Left ventricle myocardium superior (tissue), 1 donor: ENCODE measurements at places on chromosomes 2 and 18.

GRCh38 chr18:12855916-12856315 is 28.1 kb downstream of the PTPN2 start:
- DNase-seq: no peak

- peak; percentile 57 for DNase-seq
Measured at GRCh38 chr2:227472265-227473121, 537 bp downstream of the AGFG1 start.

DNA sequence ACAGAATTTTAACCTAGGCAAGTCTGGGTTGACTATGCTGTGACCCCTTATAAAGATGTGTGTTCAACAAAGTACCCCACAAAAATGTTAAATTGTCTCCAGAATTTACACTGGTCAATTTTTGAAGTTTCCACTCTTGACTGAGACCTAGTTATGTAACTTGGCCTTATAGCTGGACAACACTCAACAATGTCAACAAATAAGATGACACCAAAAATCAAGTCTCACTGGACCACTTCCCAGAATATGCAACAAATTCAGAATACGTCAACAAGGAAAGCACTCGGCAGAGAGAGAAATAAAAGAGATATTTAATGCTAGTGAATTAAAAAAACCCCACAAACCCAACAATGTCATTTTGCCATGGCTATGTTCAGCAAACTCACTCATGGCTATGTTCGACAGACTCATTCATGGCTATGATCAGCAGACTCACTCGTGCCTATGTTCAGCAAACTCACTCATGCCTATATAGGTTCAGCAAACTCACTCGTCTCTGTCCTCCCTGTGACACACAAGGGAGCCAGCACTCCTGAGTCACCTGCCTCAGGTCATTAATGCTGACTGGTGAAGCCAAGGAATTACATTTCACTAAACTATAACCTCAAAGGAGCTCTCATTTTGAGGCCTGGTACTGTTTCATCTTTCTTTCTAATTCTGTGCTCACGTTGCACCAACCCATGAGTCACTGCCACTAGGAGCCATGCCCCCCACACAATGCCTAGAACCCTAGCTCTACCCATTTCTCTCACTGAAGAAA is 72.7 kb downstream of the PTPN2 start:
- DNase-seq: no peak

DNA sequence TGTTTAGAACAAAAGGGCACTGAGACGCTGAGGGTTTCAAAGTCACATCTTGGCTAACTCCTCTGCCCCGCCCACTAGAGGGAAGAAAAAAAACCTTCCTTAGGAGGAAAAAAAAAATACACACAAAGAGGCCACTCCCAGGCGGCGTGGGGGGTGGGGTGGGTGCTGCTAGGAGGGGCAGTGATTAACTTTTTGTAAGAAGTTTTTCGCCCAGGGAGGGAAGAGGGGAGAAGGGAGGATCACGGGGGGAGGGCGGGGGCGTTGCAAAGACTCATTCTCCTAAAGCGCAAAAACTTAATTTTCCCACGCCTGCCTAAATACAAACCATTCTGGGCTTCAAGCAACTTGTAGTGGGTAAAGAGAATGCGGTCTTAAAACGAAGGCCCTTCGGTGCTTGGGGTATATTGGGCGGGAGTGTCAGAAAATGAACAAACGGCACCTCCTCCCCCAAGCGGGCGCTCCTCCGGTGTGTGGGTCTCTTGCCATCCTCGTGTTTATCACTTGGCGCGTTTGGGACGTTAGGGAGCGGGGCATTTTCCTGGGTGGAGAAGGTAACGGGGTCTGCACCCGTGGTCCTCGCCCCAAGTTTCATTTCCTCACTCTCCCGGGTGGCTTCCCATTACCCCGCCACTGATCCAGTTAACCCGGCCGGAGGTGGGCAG is 1.7 kb downstream of the CXCR4 start:
- DNase-seq: peak; percentile 76

DNA sequence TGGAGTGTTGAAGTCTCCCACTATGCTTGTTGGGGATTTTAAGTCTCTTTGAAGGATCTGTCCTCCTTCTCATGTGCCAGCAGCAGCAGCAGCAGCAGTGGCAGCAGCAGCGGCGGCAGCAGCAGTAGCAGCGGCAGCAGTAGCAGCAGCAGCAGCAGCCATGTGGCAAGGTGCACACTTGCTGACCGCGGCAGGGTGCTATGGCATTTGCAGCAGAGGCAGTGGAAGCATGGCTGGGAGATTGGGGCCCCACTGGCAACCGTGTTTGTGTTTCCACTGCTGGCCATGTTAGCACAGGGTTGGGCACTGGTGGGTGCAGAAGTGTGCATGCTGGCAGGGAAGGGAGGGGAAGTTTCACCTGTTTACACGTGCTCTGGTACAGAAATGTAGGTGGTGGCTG is 280.1 kb downstream of the NUP35 start:
- DNase-seq: no peak

GRCh38 chr2:181058378-181059269 is 78.2 kb downstream of the UBE2E3 start:
- DNase-seq: no peak

DNA sequence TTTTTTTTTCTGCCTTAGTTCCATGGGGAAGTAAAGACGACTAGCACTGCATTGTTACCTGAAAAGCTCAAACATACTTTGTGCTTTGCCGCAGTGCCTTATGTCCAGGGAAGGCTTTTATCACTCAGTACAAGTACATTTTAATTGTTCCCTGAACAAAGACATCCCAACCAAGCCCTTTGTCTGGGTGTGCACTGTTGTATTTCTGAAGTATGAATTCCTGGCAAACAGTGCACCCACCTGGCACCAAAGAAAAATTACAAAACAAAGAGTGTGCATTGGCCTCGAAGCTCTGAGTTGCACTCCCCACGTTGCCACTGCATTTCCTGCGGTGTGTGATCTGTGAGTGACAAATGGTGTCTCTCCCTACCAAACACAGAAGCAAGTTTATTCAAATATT is 858.5 kb upstream of the PIK3C3 start:
- no peak for DNase-seq

DNA sequence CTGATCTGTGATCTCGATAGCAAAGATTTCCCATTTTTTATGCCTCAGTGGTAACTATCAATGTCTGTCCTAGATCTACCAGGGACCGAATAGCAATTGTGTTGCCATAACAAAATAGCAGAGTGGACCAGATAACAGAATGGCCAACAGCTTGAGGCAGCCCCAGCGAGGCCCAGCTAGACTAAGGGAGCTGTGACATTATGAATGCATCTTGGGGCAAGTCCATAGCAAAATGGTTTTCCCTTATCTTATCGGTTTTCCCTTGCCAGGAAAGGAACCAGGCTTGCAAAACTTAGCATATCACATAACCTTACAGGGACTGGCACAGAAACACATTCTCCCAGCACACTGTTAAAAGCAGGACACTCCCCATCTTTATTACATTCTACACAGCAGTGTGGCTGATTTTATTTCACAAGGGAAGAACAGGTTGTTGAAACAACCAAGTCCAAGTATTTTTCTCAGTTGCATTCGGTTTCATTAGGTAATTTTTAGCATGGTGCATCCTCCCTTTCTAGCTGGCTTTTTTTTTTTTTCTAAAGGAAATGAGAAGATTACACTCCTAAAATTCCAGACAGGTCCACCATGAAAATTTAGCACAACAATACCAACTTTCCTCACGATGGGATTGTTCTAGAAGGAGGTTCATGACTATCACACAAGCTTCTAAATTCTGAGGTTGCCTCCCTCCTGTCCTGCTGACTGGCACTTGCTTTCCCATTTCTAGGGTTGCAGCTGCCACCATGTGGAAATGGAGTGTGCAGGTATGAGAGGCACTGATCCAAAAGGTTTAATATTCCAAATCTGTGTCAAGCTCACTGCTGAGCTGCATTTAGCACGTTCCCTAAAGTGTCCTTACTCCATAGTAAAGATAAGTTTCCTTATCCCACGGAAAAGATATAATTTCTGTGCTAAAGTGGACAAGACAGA is 97.0 kb upstream of the SLC35G4 start:
- DNase-seq: no peak

DNA sequence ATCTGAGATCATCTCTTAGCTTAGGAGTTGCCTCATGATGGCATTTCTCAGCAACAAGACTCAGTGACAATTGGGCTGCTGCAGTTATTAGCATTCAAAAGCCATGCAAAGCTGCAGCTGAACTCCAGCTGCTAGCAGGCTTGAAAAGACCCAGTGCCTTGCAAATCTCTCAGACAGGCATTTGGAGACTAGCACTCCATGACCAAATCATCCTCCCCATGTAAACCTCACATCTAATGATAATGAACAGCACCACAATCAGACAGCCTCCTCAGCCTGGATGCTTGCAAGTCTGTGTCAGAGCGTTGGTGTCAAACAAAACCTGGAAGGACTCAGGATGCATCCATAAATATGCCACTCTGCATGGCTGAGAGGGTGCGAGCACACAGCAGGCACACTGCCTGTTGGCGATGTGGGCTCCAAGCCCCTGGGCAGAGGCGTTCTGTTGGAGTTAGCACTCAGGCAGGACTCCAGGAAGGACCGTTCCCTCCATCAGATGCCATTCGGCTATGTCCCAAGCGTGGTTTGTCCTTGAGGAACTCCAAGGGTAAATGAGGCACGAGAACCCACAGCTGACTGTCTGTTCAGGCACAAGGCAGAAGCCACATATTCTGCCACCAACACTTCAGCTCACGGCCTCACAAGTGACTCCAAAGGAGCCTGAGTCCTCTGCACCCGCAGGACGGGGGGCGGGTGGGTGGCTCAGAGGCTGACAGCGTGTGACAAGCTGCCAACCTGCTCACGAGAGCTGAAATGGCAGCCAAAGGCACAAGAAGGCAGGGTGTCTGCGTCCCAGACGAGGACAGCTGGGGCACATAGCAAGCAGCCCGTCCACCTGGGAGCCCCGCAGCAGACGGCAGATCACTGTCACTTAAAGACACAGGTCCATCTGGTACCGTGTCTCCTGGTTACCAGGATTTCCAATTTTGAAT is 183.8 kb downstream of the MYT1L start:
- DNase-seq: peak; percentile 48

DNA sequence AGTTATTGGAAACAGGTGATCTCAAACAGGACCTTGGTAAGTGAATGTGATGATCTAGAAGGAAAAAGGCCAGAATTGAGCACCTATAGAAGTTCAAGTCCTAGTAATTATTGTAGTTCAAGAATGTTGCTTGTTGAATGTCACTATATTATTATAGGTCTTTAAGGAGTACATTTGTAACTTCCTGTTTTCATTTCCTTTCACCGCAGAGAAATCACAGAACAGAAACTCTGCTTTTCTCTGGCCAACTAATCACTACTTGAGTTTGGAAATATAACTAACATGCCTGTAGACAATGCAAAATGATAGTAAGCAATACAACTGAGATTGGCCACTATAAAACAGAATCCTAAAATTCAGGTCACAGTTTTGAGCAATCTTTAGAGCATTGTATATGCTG is 61.8 kb upstream of the EFEMP1 start:
- DNase-seq: no peak

DNA sequence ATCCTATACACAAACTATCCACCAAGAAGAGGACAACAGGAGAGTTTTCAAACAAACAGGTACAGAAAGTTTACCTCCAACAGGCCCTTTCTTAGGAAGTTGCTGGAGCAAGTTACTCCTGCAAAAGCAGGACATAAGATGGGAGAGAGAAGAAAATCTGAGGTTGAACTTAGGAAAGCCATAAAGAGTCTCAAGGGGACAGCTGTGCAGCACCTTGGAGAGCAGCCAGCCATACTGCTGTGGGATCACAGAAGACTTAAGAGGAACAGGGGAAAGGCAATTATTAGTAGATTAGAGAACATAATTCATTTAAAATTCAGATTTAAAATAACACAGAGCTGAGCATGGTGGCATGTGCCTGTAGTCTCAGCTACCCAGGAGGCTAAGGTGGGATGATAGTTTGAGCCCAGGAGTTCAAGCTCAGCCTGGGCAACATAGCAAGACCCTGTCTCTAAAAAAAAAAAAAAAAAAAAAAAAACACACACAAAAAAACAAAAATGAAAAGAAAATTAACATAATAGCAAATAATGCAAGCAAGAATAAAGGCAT is 148.1 kb upstream of the SIX3 start:
- no peak for DNase-seq

- DNase-seq: no peak
Measured at GRCh38 chr2:19216676-19217602, 141.5 kb downstream of the OSR1 start.

- no peak for DNase-seq
Measured at GRCh38 chr2:152510621-152511020, 175.6 kb downstream of the FMNL2 start.

DNA sequence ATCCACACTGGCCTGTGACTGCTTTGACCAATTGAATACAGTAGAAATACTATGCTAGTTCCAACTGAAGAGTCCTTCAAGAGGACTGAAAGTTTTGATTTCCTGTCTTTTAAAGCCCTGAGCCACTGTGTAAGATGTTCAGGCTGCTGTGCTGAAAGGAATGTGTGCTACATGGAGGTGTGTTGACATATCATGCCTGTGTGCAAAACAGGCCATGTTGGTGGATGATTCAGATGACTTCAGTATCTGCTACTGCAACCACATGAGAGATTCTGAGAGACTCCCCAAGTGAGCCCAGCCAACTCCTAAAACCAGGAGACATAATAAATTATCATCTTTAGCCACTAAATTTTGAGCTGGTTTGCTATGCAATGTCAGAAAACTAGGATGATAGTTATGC is 662.9 kb downstream of the ZEB2 start:
- DNase-seq: no peak

DNA sequence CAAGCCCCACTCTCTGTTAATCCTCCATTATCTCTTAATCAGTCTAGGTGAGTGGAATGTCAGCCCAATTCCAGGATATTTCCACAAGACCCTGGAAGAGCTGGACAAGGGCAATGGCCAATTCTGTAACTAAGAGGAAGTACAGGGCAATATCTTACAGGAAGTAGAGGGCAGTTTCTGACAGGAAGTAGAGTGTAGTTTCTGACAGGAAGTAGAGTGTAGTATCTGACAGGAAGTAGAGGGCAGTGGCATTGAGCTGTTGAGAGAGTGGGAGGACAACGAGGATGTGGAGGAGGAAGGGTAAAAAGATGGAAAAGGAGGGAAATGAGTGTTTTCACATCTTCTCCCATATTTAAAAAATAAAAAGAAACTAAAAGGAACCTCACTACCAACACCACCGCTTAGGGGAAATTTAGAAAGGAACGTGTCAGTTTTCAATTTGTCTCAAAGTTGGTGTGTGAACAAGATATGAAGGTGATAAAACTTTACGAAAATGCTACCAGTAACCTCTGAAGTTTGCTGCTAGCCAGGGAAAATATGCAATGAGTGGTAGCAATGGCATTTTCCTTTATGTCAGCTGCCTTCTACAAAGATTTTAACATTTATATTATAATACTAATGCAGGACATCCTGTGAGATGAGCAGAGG is 430.9 kb upstream of the HNRNPA3 start:
- DNase-seq: no peak

DNA sequence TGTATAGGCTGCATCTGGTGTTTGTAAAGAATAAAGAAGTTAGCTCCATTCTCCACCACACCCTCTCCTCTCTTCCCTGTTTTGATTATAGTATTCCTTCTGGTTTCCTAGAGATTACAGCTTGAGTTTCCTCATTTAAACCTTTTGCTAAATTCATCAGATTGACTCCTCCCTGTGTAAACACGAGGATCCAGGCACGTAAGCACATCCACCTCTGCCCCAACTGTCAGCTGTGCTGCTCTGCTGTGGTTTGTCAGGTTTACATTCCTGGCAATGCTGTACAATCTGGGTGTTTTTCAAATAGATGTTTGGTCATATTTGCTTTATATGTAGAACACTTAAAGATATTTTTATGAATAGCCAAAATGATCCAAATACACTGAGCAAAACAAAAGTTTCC is 302.8 kb downstream of the PTGR3 start:
- DNase-seq: no peak
